Suprapubic skin (tissue), 4 donors: ENCODE measurements at places on chromosomes 6 and 20.

DNA sequence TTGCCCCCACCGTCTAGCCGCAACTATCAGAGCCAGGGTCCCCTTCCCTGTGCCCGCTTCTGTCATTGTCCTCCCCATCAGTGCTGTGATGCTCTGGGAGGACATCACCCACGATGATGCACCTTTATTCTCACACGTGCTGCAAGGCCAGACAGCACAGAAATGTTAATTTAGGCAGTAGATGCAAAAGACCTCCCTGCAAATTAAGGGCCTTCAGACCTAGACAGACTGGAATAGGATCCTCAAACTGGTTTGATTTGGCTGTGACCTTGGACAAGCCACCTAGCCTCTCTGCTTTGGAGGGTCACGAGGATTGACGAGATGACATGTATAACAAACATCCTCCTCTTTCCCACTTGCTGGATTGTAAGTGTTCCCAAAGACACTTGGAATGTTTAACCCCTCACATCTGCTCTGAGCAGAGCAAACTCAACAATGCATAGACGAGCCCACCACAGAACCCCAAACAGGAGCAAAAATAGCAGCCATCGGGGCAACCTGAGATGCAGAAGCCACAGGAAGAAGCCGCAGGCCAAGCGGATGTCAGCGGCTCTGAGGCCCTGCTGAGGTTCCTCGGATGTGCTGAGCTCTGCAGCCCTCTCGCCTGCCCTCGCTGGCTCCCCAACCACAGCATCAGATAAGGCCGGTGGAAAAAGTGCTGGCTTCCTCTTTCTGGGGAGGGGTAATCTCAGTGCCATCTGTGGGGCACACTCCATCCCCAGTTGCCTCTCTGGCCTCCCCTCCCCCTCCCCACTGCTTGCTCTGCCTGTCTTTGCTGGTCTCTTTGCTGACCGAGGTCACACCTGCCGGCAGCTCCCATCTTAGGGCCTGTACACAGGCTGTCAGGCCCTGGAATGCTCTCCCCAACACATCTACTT lies 35.3 kb downstream of the TOX2 start:
- DNase-seq, result no peak

- no peak for DNase-seq
These were observed 124.5 kb downstream of the MRPL14 start for GRCh38 chr6:44002593-44003344.

DNA sequence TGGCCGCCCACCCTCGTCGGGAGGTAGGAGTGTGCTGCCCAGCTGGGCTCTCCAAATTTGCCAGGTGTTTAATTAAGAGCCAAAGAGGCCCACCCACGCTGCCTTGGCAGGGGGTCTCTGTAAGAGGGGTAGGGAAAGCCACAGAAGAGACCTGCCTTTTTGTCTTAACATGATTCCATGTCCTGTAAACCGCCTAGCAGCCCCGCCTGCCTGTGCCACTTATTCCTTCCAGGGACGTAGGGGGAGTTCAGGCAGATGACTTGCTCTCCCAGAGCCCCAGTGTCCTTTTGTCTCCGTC lies 2.1 kb downstream of the FAM210B start:
- DNase-seq, result no peak

DNA sequence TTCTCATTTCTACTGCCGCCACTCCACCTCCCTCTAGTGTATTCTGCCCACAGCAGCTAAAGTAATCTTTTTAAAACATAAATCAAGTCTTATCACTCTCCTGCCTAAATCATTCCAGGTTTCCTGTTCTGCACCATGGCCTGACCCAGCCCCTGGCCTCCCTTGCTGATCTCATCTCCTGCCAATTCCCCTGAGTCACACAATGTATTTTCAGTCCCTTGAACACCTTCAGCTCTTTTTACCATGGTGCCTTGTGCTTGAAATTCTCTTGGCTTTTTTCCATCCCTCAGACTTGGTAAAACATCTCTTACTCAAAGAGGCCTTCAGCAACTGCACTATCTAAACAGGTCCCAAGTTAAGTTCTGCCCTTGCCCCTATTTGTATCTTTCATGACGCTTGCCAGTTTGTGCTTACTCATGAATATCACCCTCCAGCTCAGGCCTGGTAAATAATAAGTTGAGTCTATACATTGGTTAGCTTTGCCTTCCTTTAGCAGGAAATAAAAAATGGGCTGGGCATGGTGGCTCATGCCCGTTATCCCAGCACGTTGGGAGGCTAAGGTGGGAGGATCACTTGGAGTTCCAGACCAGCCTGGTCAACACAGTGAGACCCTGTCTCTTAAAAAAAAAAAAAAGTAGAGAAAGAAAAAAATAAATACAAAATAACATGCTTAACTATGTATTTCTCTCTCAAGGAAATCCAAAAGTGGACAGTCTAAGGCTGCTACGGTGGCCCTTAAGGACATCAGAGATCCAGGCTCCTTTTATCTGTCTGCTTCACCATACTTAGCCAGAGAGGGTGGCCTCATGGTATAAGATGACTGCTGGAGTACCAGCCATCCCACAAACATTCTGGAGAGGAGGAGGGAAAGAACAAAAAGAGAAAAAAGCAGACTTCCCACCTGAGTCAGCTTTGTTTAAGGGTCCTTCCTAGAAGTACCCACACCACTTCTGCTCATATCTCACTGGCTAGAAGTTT lies 62.2 kb downstream of the ARFGEF2 start:
- DNase-seq, result no peak

GRCh38 chr6:134517145-134517658 lies 199.3 kb upstream of the SGK1 start:
- peak; percentile 85 for DNase-seq

- no peak for DNase-seq
These were observed 26.5 kb downstream of the DAAM2 start for GRCh38 chr6:39818695-39819094.

DNA sequence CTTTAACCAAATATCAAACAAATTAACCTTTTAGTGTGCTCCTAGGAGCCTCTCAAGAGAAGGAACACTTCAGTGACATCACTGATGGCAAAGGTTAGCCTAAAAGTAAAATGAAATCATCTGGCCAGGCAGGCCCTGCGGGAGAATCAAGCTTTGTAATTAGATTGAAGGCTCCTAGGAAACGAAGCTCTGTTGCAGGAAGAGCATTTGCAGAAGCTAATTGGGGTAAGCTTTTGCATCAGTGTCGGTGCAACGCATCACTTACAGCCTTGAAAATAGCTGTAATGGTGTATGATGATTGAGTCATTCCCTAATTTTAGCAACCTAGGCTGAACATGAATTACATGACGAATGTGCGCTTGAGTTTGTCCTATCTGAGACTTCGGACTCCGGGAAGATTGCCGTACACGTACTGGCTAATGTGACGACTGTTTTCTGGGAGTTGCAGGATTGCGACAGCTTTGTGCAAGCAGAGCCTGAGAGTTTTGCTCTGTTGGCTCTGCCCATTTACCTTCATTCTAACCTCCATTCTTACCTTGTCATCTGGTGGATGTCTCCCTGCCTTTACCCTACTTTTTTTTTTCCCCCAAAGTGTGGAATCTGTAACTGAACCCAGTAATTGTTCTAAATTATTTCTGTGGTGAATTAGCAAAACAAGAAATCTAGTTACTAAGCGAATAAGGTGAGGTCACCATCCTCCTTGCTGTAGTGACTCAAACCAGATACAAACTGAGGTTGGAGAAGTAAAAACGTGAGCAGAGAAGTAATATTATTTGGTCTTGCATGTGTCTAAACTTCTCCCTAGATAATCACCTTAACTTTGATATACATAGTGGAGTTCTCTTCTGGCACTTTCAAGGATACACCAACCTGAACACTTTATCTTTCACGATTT lies 675.9 kb upstream of the CITED2 start:
- no peak for DNase-seq

DNA sequence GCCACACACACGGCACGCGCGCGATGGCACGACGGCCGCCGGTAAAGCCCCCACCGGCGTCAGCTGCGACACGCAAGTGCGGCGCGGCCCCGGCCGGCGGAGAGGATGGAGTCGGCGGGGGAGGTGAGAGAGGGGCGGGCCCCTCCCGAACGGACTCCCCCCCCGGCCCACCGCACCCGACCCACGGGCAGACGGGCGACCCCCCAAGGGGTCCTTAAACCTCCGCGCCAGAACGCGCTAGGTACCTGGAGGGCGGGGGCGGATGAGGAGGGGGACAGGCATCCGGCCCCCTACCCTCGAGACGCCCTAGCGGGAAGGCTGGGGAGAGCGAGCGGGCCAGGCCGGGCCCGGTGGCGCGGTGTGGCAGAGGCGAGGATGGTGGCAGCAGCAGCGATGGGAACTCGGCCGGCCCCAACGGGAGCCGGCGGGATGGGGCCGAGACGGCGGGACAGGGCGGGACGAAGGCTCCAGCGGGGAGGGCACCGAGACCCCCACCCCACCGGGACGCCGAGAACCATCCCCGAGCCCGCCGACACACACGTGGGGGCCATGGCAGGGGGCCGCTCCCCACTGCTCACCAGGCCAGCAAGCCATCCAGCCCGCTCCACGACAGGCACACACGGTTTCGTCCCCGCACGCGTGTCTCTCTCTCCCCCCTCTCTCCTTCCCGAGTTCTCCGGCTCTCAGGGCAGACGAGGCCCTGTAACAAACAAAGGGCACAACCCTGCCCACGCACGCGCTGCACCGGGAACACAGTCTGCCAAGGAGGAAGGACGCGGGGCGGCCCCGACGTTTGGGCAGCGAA lies 1515.4 kb upstream of the DEFB115 start:
- no peak for DNase-seq

DNA sequence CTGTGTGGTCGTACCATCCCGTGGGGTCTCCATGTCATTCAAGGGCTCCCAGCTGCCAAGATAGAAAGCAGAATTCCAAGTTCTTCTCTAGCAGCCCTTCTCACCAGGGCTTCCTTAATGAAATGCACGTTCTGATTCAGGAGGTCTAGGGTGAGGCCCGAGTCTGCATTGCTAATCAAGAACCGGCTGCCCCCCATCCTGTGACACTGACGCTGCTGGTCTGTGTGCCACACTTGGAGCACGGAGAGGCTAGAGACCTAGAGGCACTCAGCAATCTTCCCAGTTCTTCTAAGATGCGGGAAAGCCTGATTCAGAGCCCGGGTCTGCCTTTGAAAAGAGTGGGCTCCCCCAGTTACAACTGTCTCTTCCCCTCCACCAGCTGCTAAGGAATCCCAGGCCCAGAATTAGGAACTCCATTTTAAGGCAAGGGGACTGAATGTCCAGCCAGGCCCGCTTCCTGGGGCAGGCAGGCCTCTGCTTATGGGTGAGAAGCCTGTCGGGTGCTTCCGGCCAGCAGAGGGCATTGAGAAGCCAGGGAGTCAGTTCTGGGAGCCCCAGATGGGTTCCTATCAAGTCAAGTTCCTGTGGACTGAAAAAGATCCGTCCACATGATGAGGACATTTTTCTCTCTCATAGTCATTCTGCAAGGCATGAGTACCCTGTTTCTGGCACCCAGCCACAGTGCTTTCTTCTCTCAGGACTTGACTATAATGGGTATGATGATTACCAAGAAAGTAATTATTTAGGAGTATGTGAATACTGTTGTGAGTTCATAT lies 69.8 kb upstream of the RIN2 start:
- peak; percentile 79 for DNase-seq

DNA sequence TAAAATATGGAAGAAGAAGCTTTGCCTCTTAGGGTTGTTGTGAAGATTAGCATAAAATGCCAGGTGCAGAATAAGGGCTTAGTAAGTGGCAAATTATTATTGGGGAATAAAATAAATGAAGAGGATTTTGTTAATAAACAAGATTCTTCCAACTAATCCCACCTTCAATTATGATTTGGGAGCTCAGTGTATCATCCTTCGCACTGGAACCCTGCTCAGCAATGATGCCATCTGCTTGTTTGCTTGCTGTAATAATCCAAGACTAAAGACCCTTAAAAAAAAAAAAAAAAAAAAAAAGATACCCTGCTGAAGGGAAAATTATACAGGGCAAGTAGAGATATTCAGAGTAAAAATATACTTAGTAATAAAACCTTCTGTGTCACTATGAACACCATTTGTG lies 62.0 kb upstream of the RREB1 start:
- no peak for DNase-seq

- DNase-seq, result no peak
These were observed 20.9 kb downstream of the TAGAP start for GRCh38 chr6:159023893-159024292.

GRCh38 chr20:44080646-44081267 lies 106.2 kb downstream of the JPH2 start:
- no peak for DNase-seq

DNA sequence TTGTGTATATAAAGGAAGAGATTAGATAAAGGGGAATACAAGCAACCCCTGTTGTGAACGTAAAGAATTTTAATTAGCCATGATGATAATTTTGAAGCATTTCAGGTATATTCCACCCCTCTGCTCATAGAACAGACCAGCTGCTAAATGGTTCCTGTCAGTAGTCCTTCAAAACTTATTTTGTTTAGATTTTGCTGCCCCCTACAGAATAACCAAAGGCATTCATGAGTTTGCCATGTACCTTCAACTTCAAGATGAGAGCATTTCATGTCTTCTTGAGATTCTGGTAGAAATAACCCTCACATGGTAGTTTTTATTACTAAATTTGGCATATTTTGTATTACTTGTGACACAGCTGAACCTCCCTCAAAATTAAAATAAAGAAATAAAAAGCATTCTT lies 1586.7 kb downstream of the HACE1 start:
- no peak for DNase-seq

DNA sequence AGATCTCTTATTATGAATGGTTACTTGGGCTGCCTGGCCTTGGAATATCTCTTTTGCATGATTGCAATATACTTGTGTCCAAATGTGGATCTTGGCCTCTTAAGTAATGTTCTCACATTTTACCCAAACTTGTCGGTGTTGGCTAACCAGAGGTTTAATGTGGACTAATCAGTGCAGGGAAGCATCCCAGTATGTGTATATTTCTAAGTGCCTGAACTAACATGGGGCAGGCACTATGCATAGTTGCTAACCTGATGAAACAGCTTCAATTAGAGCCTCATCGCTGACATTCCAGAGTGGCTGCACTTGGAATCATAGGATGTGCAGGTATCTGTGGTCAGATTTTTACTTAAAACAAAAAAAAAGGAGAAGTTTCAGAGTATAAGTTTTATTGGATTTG lies 160.0 kb downstream of the PDE7B start:
- no peak for DNase-seq

- no peak for DNase-seq
These were observed 465.2 kb downstream of the TFAP2B start for GRCh38 chr6:51283723-51284355.

DNA sequence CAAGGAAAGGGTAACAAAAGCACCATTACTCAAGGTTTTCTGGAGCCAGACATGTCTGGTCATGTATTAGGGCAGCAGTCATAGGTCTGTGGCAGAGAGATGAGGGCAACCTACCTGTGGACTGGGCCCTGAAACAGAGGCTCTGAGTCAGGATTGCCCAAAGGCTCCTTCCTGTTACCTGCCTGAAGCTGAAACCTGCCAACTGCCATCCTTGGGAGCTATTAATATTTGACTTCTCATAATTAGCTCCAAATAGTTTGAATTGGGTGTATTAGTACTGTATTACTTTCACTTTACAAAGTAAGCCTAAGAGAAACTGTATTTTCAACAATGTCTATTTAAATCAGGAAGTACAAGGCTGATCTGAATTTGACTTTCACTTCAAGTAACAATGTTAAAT lies 72.0 kb upstream of the TBX18 start:
- DNase-seq, result no peak

DNA sequence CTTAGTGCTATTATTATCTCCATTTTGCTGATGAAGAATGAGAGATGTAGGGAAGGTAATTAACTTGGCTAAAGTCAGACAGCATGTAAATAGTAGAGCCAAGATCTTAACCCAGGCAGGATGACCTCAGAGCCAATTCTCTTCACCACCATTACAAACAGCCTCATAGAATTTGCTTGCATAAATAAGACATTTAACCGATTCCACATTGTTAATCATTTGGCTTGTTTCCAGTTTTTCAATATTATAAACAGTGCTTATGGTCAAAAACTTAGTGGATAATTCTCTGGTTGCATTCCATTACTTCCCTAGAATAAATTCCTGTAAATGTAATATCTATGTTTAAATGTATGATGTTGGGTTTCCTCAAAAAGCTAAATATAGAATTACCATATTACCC lies 19.1 kb upstream of the PRDM1 start:
- DNase-seq, result no peak
